ENCODE measurements at places on chromosomes 12 and 14.

DNA sequence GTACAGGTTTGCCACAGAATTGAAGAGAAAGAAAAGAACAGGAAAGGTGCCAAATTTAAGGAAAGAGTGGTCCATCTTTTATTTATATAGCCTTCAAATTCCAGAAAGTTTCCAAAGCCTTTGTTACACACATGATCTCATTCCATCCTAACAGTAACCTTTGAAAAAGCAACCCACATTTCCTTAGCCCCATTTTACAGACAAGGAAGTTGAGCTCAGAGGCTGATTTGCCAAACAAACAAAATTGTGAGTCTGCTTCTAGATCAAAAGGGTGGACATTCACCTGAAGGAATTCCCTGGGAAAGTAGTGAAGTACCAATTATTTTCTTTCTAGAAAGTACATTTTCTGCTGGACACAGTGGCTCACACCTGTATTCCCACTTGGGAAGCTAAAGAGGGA lies 32.0 kb downstream of the KICS2 start:
- DNase-seq, result no peak

DNA sequence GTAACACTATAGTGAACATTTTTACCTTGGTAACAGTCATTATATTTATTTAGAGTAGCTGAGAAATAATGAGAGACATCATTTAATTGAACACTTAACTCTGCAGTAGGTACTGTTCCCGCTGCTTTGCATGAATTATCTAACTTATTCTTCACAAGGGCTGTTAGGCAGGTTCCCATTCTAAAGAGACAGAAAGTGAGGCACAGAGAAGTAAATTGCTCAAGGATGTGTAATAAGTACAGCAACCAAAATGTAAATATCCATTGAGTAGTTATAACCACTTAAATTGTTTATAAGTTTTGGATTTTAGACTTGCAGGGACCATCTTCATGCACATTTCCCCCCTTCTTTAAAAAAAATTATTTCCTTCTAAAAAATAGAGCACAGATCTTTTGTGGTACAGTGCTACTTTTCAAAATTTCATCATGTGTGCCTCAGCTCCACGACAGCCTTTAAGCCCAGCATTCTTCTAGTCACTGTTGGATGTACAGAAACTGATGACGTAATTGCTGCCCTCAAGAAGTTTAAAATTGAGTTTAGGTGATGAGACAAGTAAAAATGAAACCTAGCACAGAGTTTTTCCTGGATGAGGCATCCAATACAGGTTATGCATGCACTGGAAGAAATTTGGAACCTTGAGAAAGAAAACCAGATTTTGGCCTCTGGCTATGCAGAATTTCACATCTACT lies 6.0 kb upstream of the MANSC4 start:
- no peak for DNase-seq

GRCh38 chr14:54194501-54194900 lies 202.3 kb upstream of the CDKN3 start:
- no peak for DNase-seq

GRCh38 chr12:12247584-12247983 lies 19.3 kb downstream of the LRP6 start:
- DNase-seq, result no peak

DNA sequence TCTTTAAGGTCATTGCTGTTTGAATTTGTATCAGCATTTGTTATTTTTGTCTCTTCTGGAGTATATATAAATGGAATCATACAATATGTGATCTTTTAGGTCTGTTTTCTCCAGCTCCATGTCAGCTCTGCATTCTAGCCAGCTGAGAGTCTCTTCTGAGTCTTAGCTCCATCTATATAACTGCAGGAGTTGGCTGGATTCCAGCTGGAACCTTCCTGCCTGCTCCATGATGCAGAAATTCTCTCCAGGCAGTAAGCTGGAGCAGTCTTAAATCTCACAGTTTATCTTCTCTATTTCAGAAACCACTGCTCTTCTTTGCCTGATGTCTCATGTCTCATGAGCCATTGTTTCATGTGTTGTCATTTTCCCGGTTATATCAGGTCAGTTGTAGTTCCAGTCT lies 827.6 kb downstream of the NRXN3 start:
- DNase-seq, result no peak

GRCh38 chr12:68291396-68292036 lies 38.1 kb upstream of the IL22 start:
- DNase-seq, result no peak

- DNase-seq, result no peak
Measured at GRCh38 chr14:66509874-66510273, 1.9 kb downstream of the GPHN start.
